Activated CD4-positive, alpha-beta T cell treated with anti-CD3 and anti-CD28 coated beads, Interleukin-2, amount 50 U/mL, for 48 hours (primary cell): ENCODE measurements at places on chromosomes 4 and X.

GRCh38 chr4:54547299-54548097 lies 110.3 kb upstream of the KIT start:
- no peak for DNase-seq

GRCh38 chr4:174209341-174209740 lies 74.1 kb downstream of the FBXO8 start:
- no peak for DNase-seq

GRCh38 chrX:24341795-24342194 lies 18.6 kb upstream of the SUPT20HL1 start:
- DNase-seq, result no peak

GRCh38 chrX:3549411-3549911 lies 164.0 kb downstream of the PRKX start:
- DNase-seq, result no peak

DNA sequence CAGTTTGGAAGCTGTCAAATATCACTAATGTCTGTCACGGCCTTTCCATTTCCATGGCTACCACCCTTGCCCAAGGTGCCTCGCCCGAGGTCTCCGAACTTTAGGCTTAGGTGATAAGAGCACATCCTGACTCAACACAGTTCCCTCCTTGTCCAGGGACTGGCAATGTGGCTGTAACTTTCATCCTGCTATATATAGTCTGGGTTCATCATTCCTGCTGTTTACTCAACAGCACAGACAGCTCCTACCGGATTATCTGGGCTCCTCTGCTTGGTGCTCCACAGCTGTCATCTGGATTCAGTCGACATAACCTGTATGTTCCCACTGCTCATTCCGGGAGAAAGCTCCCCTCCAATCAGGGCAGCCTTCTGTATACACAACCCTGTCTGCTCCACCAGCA lies 51.2 kb downstream of the GATB start:
- DNase-seq, result no peak
